ENCODE measurements at places on chromosomes 16 and 17.
A peak's percentile ranks its signal among the peaks of the same experiment; 100 is the strongest.

DNA sequence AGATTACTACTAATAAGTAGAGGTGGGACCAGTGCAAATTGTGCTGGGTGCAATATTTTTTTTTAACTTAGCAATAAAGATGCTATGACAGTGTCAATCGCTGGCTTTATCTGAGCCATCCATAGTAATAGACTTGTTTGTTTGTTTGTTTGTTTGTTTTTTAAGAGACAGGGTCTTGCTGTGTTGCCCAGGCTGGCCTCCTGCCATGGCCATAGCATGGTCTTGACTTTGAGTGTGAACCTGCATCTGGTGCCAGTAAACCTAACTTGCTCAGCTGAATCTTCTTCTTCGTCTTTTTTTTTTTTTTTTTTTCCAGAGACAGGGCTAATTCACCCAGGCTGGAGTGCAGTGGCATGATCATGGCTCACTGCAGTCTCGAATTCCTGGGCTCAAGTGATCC lies 46.6 kb downstream of the ZNRF1 start:
- no peak for DNase-seq

DNA sequence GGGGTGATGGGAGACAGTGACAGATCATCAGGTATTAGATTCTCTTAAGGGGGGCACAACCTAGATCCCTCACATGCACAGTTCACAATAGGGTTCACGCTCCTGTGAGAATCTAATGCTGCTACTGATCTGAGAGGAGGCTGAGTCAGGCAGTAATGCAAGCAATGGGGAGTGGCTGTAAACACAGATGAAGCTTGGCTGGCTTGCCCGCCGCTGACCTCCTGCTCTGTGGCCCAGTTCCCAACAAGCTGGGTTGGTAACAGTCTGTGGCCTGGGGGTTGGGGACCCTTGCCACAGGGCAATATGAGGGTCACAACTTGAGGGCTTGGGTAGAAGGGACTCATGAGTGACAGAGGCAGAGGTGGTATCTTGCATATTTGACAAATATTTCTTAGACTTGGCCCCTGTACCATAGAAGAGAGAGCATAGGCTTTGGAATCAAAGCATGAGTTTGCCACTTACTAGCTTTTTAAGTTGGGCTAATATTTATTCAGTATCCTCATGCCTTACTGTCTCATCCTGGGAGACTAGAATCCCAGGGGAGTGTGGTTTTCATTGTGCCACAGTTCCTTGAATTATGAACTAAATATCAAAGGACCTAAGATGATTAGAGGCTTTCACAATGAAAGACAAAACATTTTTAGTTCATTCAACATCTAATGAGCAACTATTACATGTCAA lies 133.4 kb downstream of the SPACA3 start:
- no peak for DNase-seq

- peak; percentile 73 for DNase-seq
These were observed 14.3 kb upstream of the DYNLRB2 start for GRCh38 chr16:80526418-80527061.

- no peak for DNase-seq
These were observed 57.2 kb upstream of the SIAH1 start for GRCh38 chr16:48442379-48442778.

GRCh38 chr17:75181608-75182318 lies 996 bp downstream of the SUMO2 start:
- no peak for DNase-seq

DNA sequence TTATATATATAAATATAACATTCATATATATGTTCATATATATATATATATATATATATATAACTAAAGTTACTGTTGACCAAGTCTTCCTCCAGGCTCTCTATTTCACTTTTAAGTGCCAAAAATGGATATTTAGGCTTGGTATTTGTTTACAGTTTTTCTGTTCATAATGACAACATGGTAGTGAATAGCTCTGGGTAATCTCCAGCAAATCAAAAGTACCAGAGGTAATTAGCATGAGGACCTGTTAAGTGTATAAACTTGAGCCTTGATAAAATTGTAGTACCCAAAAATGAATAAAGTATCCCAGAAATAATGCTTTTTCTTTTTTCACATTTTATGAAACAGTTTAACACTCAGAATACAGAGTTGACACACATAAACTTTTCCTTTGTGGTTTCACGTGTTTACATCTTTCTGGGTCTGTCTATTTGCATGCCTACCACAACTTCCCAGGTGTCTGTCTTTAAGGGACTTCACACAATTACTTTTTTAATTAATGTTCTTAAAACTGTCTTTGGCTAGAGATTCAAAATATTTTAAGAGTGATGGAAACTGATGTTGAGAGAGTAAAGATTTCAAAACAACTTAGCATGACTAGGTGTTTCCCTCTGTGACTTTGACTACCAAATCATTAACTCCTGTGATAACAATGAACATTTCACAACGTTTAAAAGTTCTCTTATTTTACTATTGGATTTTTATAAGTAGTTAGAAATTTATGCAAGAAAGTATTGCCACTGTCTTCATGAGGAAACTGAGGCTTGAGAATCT lies 47.9 kb downstream of the RABEP1 start:
- no peak for DNase-seq

DNA sequence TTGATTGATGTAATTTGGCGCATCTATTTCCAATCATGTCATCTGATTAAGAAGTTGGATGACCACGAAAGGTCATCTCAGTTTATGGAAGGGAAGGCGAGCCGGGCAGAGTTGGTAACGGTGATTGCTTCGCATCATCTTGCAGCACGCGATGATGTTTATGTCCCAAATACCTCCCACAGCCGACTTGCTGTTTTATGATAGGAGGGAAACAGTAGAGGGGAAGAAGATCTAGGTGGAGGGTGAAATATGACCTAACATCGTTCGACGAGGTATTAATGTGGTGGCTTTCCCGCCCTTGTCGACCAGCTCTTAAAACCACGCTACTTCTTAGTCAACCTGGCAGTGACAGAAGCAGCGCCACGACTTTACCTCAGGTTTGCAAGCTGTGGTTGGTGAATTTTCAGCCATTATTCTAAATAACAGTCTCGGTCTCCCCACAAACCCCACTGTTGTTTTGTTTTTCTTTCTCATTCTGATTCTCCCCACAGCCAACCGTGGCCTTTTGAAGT lies 805 bp upstream of the TANC2 start:
- DNase-seq, result peak; percentile 31

GRCh38 chr17:7220593-7221277 lies 997 bp downstream of the ACADVL start:
- DNase-seq, result no peak
